Smooth muscle cell of bladder (primary cell): ENCODE measurements at places on chromosomes 1 and 21. TPM values are rescaled to one million over a fixed set of nuclear protein-coding genes. Genes with fewer than 3 reads are reported as not detected.

RIPPLY3 gene
- not detected in 2 replicates for total RNA-seq

CFAP107 gene
- total RNA-seq: not detected in 2 replicates

KCNE2 gene
- total RNA-seq: not detected in 2 replicates

FOXO6 gene
- total RNA-seq: under 0.01 TPM in 1 of 2 replicates, not detected in the other

OR10J4 gene
- total RNA-seq: not detected in 2 replicates

S100A1 gene
- not detected in 2 replicates for total RNA-seq
